Activated gamma-delta T cell (primary cell): ENCODE measurements at places on chromosomes 13 and 19.

GRCh38 chr19:8423817-8424223, 10.7 kb downstream of the MARCHF2 start:
- DNase-seq, result no peak

DNA sequence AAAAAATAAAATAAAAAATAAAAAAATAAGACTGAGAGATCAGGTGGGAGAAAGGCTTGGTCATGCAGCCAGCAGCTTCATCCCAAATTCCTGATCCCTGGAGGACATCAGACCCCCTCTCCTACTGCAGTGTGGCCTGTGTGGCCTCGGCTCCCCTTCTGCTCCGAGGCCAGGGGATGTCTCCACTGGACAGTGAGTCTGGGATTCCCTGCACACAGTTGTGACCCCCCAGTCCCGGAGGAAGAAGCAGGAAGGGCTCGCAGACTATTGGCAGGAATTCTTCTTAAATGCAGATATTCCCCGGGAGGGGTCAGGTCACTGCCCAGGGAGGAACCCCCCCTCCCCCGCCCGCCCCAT, 41.9 kb downstream of the ZNF627 start:
- DNase-seq, result no peak

DNA sequence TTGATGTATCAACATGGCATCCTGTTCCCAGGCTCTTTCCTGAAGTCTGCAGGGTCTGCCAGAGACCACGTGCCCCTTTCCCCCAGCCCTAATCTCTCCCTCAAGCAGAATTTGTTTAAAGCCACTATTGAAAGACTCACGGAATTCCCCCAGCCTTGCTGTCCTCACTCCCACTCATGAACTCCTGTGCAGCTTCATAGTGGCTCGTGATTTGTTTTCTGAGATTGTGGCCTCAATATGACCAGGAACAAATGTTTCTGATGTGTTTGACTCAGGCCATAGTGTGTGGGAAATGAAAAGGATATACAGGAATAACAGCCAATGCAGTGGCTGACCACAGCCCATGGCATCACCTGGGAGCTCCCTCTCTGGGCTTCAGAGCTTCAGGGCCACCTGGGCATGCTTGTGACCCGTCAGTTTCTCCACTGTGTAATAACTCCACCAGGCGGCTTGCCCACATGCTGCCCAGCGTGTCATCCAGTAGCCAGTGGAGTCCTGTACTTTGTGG, 8.1 kb upstream of the SERPINE3 start:
- DNase-seq, result no peak

- no peak for DNase-seq
Measured at GRCh38 chr19:38386971-38387549, 774 bp downstream of the GGN start.

- no peak for DNase-seq
Measured at GRCh38 chr19:15249972-15250639, 17.9 kb upstream of the EPHX3 start.
